Stimulated activated CD8-positive, alpha-beta memory T cell treated with anti-CD3 and anti-CD28 coated beads, Interleukin-4, amount 100 ng/mL, for 48 hours (primary cell): ENCODE measurements at places on chromosomes 1 and 21.

GRCh38 chr1:230725256-230726012 is 11.5 kb upstream of the AGT start:
- DNase-seq, result no peak

DNA sequence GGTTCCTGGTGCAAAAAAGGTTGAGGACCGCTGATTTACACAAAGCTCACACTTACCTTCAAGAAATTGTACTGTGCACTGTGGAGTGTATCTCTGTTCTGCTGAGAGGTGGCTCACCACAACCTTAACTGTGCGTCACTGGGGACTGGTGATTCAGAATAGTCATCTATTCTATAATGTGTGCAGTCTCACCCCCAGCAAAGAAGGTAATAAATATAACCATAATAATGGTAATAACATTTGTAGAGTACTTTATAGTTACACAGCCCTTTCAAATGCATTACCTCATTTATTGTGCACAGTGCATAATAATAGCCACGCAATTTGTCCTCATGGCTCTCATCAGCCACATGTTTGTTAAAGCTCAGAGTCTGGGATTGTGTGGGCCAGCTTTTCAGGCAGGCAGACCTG is 59.4 kb upstream of the DUSP10 start:
- DNase-seq, result no peak

GRCh38 chr1:190479516-190479915 is 1.9 kb upstream of the BRINP3 start:
- DNase-seq, result no peak

DNA sequence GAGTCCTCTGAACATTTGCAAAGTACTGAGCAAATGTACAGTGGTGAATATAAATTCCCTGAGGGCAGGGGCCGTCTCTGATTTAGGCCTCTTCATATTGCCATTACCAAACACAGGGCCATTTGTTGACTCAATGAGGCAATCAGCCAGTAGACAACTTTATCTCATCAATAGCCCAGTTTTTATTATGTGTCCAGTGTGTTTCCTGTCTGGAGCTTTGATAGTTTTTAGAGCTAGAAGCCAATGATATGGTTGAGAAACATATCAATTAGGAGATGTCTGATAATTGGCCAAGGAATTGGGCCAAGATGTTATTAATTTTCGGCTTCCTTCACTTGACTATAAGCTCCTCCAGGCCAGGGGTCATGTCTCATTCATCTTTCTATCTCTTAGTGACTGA is 163.0 kb downstream of the ROR1 start:
- DNase-seq, result no peak

GRCh38 chr1:38268226-38268625 is 221.6 kb upstream of the POU3F1 start:
- no peak for DNase-seq
